ENCODE measurements at places on chromosomes 7 and 10.

- DNase-seq, result no peak
- no peaks in the 10 kb centered on the region for H3K36me3 ChIP-seq
- H3K4me1 ChIP-seq, result no peaks in the 10 kb centered on the region
- H3K4me3 ChIP-seq, result no peak overlapping the region
Measured at GRCh38 chr10:131658476-131659110, 242.2 kb upstream of the PPP2R2D start.

DNA sequence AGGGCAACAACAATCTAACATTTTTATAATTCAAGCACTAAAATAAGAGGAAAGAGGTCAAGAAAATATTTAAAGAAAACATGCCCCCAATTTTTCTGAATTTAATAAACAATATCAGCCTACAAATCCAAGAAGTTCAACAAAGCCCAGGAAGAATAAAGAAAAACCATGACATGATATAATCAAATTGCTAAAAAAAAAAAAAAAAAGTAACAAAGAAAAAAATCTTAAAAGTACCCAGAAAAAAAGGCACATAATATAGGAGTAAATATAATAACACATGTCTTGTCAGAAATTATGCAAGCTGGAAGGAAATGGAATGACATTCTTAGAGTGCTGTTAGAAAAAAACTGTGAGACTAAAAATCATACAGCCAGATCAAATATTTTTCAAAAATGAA lies 151.4 kb downstream of the IMMP2L start:
- H3K4me1 ChIP-seq, result no peaks in the 10 kb centered on the region
- H3K27me3 ChIP-seq, result no peaks in the 10 kb centered on the region
- H3K27ac ChIP-seq, result no peak overlapping the region
- no peak for DNase-seq

DNA sequence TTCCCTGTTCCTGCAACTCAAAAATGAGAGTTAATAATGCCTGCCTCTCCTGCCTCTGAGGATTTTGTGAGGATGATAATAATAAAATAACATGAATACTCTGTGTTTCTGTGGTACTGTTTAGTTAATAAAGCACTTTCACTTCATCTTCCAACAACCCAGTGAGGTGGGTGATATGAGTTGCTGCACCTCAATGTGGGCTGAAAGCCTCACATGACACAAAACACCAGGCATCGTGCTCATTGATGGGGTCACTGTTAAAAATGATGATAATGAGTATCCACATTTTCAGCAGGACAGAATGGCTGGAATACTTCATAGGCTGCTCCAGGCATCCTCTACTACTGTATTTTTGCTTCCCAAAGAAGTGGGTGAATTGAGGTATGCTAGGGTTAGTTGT lies 222.8 kb upstream of the NRP1 start:
- no peak overlapping the region for H3K27ac ChIP-seq
- peaks cover 9% of the 10 kb centered on the region for H3K4me1 ChIP-seq
- no peak overlapping the region for H3K4me3 ChIP-seq
- H3K36me3 ChIP-seq, result no peaks in the 10 kb centered on the region
- peaks cover 4% of the 10 kb centered on the region for H3K27me3 ChIP-seq

GRCh38 chr10:118045837-118046394 lies 825 bp downstream of the RAB11FIP2 start:
- H3K4me1 ChIP-seq, result peaks cover 8% of the 10 kb centered on the region
- peak overlapping the region; percentile 83 for H3K4me3 ChIP-seq
- peak overlapping the region; percentile 63 for H3K27ac ChIP-seq
- no peaks in the 10 kb centered on the region for H3K27me3 ChIP-seq

All from keratinocyte (primary cell).